ENCODE measurements at places on chromosomes 7 and 10. TPM values are rescaled to one million over a fixed set of nuclear protein-coding genes. Genes with fewer than 3 reads are reported as not detected.

ASB10 gene
- 35.4 TPM for total RNA-seq

DNA sequence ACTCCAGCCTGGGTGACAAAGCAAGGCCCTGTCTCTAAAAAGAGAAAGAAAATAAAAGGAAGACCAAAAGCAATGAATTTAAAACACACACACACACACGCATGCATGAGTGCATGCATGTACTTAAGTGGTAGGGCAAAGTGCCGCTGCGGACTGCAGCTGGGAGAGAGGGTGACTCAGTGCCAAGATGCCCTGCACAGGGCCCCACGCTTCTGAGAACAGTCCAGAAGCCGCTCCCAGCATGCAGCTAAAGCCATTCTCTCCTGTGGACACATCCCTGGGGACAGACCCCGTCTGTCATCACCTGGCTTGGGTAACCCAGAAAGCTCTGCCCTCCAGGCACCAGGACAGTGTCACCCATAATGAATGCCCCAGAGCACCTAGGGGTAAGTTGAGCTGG lies 61.0 kb upstream of the MYL10 start:
- peak; percentile 23 for DNase-seq

GSTO2 gene
- total RNA-seq = 0.80 TPM

MYOZ1 gene
- 4.8 TPM for total RNA-seq

- no peak for DNase-seq
These were observed 49.0 kb downstream of the PRR15 start for GRCh38 chr7:29612596-29612995.

Measured in left ventricle myocardium inferior (tissue), 1 donor.